ENCODE measurements at places on chromosomes 5 and 9. TPM values are rescaled to one million over a fixed set of nuclear protein-coding genes. Genes with fewer than 3 reads are reported as not detected.

DNA sequence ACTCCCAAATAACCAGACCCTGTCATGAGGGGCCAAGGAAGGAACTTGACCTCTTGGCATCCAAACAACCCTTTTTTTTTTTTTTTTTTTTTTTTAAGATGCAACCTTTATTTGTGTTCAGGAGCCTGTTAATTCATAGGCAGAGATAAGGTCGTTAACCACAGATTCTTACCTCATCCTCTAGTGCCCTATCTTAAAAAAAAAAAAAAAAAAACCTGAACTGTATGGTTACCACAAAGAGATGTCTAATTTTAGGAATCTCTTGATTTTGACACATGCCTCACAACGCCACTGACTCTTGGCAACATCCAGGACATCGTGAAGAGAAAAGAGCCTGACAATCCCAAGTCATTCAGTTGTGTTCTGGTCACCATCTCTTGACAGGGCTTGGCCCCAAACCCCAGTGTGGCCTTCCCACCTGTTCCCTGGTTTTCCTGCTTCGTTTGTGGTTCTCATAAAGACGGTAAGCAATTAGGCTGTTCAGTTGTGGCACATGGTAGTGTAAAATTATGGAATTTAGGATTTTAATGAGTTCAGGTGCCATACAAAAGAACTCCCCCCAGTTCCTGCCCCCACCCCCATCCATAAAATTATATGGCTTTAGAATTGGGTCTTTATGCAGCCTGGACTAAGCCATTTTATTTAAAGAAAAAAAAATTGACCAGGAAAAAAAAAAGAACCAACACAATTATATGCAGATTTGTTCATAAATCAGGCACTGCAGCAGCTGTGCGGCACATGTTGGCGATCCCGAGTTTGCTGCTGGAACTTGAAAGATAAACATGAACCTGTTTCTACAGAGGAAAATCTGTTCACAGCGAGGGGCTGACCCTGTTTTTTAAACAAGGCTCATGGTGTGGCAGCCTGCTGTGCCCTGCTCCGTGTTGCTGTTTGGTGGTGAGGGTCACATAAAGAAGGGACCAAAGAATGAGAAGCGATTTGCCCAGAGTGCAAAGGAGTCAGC, 267.8 kb upstream of the CLINT1 start:
- no peak for DNase-seq

DNA sequence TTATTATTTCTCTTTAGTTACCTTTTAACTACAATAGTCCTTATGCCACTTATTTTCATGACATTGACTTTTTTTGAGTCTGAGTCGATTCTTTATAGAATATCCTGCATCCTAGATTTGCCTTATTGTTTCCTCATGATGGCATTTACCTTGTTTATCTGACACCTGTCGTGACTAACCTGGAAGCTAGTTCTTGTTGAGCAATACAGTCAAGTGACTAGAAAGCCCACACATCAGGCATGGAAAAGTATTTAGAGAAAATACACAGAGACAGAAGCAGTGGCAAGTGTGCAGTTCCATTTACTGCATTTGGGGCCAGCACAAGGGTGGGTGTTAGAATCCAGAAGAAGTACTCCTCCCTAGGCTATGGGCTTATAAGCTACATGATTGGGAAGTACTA, 97.8 kb downstream of the ERMP1 start:
- DNase-seq, result no peak

DNA sequence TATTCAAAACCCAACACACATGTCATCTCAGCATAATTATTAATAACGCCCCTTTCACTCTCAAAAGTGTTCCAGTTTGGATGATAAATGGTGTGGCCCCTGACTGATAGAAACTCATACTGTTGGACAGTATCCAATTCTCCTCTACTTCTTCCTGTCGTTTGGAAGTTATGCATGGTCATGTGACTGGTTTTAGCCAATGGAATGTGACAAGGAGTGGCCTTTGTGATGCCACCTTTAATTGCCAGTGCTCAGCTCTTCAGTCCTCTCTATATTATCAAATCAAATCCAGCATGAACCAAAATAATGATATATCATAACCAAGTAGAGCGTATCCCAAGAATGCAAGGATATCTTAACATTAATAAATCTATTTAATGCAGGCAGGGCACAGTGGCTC, 117.8 kb upstream of the SPIN1 start:
- DNase-seq, result no peak

DNA sequence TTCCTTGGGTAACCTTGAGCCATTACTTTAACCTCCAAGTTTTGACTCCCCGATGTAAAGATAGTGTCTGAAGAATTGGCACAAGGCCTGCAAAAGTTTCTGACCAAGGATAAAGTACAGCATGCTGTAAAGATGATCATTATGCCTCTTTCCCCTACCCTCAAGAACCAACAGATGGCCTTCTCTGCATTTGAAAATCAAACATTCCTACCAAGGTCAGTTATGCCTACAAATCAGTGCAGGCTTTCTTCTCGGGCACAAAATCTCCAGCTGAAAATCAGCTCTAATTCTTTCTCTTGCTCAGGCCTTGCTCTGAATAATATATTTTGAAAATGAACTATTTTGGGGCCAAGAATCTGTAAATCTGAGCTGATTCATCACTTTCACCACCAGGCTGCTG, 59.7 kb downstream of the PPP2R2B start:
- no peak for DNase-seq

DNA sequence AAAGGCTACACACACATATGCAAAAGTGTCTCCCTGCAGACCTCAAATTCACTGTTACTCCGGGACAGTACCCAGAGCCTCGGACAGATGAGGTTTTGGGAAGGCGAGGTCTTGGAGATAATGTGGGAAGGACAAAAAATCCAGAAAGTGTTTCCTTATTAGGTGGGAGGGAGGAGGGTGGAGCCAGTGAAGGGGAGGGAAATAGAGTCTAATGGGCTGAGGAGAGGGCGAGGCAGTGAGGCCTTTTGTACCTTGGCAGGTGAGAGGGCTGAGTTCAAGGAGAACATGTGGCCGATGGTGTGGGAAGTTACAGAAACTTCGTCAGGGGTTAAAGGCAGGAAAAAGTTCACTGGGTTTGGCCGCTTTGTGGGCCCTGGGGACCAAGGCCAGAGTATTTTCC, 22.1 kb upstream of the TMEM174 start:
- no peak for DNase-seq

Gene FXN
- 26.0 TPM for polyA plus RNA-seq

Gene CCL27
- polyA plus RNA-seq, result not detected

Gene CCDC69
- 12.2 TPM for polyA plus RNA-seq

GRCh38 chr5:40027400-40027799, 602.6 kb upstream of the DAB2 start:
- no peak for DNase-seq

GRCh38 chr9:69139596-69139995, 34.5 kb upstream of the TJP2 start:
- DNase-seq, result no peak

GRCh38 chr5:172531704-172532026, 77.3 kb upstream of the SH3PXD2B start:
- DNase-seq, result no peak

DNA sequence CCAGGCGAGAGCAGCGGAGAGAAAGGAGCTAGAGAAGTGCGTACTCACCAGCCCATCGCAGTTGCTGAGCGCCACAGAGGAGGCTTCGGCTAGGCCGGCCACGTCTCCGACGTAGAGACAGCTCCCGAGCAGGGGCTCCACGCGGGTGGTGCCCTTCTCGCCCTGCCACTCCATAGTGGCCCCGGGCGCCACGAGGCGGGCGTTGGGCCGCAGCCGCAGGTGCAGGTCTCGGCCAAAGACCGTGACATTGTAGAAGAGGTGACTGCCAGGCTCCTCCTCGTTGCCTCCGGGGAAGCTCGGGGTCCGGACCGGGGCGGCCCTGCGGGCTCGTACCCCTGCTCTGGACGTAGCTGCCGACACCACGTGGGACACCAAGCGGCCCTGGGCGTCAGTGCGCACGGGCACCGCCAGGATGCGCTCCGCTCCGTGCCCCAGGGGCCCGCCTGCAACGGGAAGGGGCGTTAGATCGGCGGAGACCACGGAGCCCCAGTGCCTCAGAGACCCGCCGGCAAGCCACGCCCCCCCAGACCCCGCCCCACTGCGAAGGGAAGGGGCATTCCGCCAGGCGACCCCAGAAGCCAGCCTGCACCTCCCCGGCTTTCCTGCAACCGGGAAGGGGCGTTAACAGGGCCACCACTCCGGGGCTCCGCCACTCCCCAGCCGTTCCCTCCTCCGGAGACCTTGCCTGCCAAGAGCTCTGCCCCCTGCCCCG, 1.4 kb downstream of the ADAMTS2 start:
- no peak for DNase-seq

DNA sequence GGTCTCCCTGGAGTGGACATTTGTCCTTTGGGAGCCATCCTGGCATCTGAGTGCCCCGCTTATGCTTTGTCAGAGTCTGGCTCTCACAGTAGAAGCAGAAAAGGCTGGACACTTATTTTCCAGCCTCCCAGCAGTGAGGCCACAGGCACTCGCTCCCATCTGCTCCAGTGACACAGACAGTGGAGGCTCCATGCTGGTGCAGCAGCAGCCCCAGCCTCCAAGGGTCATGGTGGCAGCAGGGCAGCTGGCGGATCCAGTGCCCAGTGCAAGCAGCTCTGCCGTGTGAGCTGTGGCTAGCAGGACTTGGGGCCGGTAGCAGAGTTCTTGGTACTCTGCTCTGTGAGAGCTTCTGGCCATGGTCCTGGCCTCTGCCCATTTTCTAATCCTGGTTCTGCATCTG, 157.3 kb upstream of the ALDH1B1 start:
- DNase-seq, result no peak
